NCI-H1048 (cell line): ENCODE measurements at places on chromosomes 11 and 22.

DNA sequence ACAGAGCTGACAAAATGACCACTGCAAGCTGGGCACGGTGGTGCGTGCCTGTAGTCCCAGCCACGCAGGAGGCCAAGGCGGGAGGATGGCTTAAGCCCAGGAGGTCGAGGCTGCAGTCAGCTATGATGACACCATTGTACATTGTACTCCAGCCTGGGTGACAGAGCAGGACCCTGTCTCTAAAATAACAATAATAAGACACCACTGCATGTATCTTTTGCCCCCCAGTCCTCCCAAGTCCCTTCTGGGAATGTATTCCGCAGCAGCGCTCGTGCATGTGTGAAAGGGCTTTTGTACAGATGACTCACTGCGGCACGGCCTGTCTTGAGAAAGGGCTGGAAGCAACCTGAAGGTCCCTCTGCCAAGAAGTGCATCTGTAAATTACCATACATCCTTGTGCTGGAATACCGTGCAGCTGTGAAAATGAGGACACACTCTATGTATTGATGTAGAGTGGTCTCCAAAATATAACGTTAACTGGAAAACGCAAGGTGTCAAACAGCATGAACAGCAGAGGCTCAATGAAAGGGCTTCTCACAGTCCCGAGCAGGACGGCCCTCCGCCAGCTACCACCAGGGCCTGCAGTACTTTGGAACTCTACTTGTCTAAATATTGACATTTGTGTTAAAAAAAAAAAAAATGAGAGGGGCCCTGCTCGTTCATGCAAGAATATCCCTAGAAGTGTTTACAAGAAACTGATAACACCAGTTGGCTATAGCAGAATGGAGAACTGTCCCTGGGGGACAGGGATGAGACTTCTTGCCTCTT is 9.0 kb upstream of the CDC42EP2 start:
- no peak for DNase-seq

- no peak for DNase-seq
Measured at GRCh38 chr22:50532824-50533796, 3.3 kb upstream of the TYMP start.

GRCh38 chr11:98155696-98156095 is 865.1 kb upstream of the CNTN5 start:
- DNase-seq: no peak

DNA sequence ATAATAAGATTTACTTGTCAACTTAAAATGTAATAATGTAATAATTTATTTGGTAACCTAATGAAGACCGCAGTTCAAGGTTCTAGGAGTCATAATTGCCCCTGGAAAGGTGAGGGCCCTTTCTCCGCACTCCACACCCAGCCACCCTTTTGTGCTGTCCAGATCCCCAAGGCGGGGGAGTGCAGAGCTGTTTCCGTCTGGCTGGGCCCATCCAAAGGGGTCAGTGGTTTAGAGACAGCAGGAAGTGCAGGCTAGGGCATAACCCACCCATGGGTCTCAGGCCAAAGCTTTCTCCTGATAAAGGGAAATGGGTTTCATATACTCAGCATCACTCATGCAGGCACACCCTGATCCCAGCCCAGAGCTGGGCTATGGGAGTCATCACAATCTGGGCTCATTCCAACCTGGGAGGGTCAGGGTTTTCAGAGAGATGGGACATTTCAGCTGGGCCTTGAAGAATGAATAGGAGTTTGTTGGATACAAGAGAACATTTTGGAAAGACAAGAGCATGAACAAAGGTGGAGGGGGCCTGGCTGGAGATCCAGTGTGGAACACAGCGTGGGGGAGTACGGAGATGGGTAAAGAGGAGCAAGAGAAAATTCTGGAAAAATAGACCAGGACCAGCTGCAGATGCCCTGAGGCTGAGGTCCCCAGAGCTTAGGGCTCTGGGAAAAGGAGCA is 432.2 kb downstream of the TBC1D22A start:
- no peak for DNase-seq

GRCh38 chr11:34356576-34356912 is 1.3 kb downstream of the ABTB2 start:
- no peak for DNase-seq

DNA sequence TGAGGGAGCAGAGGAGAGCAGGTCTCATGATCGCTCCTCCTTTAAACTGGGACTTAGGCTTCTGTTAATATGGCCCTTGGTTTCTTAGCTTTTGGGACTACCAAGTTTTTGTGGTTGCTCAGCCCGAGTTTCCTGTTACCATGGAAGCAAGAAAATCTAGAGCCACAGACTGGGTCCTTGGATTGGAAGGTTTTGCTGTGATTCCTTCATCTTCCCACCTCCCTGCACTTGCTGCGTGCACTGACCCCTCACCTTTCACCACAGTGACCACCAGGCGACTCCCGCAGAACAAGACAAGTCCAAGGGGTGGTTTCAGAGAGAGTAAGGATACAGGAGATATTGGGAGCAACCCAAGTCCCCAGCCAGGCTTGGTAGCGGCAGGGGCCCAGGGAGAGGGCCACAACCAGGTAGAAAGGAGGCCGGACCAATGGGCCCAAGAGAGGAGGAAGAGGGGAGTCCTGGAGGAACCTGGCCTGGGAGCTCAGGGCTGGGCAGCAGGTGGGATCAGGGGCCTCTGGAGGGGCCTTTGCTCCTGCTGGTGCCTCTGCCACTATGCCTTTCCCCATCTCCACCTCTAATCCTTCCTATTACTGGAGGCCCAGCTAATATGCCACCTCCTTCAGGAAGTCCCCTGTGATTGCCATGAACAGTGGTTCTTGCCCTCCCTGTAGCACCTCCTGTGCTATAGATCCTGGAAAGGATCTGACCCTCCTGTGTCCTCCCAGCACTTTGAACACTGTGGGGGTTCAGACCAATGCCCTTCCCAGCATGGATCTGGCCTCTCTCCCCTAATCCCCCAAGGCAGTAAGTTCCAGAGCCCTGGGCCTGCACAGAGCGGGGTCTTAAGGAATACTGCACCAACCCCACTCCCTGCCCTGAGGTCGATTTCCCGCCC is 21.2 kb downstream of the CSF2RB start:
- no peak for DNase-seq

DNA sequence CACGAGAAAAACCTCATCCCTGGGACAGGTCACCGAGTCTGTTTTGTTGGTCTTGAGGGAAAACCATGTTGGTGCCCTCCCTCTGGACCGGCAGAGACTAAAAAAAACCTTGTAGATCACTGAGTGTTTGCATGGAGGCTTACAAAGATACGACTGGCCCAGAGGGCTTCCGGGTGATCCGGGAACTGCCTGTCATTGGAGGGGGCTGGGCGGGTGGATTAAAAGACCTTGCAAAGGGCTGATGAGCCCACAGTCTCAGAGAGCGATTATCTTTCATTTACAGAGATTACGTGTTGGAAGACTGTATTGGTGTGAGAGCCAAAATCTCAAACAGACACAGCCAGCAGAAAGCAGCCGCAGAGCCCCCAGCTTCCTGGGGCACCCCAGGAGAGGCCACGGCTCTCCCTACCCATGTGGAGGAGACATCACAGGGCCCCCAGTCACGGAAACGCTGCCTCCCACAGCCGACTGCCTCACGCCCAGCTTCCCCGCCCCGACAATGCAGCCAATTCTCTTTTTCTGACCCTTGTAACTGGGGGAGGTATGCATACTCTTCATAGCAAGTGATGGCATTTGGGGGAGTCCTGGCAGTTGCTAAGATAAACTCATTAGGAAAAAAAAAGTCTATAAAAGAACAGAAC is 426.4 kb downstream of the CTTN start:
- DNase-seq: no peak

DNA sequence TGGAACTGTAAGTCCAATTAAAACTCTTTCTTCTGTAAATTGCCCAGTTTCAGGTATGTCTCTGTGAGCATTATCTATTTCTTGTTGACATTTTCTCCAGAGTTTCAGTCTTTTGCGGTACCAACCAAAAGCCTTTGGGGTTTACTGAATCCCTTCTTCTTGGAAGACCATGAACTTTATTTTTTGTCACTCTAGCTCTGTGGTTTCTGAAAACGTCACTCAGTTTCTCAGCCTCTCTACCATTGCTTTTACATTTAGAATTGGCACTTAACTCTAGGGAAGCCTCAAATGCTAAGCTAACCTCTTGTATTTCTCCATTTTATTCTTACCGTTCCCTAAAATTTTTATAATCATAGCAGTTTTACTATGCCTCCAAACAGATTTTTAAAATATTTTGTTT is 237.6 kb downstream of the CSNK2A3 start:
- DNase-seq: no peak
